ENCODE measurements at places on chromosomes 6 and 20. TPM values are rescaled to one million over a fixed set of nuclear protein-coding genes. Genes with fewer than 3 reads are reported as not detected.

DNA sequence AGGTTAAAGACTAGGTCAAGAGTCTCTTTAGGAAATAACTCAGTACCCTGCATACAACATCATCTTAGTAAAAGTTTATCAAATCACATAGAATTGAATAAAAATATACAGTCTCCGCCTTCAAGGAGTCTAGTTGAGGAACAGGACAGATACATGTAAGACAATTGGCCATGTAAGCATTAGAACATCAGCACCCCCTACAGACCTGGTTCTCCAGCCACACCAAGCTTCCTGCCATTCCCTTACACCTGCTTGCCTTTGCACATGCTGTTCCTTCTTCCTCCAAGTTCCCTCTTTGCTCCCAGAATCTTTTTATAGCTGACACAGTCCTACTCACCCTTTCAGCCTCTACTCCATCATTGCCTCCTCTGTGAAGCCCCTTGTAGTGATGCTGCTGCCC, 187.8 kb upstream of the LRFN2 start:
- no peak for DNase-seq

DNA sequence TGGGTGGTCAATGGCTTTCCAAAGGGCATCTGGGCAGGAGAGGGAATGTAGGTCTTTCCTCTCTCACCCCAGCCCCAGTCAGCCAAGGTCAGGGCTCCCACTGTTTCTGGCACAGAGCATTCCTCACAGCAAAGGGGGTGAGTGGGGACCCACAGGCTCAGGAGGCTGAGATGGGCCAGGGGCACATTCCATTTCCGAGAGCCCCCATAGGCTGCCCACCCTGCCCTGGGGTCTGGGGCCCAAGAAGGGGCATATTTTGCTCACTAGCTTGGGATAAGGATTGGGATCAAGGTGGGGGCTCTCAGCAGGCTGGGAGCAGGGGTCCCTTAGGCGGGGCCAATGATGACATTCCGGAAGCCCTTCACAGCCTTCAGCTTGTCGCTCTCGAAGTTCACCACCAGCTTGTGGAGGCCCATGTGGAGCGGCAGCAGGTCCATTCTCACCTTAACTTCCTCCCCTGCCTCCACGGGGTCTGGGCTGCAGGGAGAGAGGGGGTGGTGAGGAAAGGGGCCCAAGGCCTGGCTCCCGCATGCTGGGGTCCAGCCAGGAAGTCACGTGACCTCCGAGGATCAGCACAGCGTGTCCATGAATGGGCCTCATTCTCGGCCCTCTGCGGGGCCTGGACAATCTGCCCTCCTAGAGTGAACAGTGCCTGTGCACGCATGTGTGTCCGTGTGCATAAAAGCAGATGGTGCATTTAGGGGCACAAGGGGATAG, 35.0 kb downstream of the TGM2 start:
- no peak for DNase-seq

Gene CDYL
- 24.4 TPM for total RNA-seq

GRCh38 chr20:32236048-32236533, 28.4 kb downstream of the POFUT1 start:
- no peak for DNase-seq

DNA sequence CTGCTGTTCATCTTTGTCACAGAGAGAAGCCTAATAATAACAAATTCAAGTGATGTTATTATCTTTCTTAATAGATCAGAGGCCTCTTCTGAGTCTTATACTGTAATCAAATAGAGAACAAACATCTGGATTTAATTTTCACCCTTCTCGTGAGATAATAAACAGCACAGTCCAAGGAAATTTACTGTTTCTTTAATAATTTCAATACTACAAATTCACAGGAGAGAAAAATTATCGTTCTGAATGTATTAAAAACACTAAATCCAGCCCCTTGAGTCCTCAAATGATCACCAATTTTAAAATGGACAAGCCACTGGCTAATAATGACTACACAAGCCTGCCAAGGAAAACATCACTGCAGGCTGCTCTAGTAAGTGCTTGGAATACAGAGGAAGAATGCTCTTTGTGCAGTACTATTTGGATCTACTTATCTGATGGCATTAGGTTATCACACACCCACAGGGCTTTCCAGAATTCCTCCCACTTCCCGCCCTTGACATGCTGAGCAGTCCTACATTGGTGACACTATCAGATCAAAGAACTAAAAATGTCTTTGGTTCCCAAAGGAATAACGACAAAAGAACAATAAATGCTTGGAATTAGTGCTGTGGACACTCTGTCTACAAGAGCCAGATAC, 38.1 kb downstream of the SYNE1 start:
- no peak for DNase-seq
